ENCODE measurements at places on chromosomes 1 and 21.
A peak's percentile ranks its signal among the peaks of the same experiment; 100 is the strongest.

DNA sequence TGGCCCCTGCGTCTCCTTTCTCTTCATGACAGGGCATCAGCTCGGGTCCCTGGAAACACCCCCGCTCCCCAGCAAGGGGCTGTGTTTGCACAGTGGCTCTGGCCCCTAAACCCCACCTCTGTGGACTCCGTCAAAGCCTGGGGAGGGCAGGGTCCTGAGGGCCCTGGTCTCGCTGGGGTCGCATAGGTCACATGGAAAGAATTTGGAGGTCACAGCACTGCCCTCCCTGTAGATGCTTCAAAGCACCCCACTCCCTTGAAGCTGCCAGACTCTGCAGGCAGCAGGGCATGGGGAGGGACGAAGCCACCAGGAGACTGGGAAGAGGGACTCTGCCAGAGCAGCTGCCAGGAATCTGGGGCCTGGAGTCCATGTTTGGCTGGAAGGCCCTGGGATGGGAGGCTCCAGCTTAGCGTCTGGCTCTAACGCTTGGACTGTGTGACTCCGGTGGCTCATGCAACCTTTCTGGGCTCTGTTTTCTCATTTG, 36.6 kb upstream of the ECE1 start:
- no peak for DNase-seq

DNA sequence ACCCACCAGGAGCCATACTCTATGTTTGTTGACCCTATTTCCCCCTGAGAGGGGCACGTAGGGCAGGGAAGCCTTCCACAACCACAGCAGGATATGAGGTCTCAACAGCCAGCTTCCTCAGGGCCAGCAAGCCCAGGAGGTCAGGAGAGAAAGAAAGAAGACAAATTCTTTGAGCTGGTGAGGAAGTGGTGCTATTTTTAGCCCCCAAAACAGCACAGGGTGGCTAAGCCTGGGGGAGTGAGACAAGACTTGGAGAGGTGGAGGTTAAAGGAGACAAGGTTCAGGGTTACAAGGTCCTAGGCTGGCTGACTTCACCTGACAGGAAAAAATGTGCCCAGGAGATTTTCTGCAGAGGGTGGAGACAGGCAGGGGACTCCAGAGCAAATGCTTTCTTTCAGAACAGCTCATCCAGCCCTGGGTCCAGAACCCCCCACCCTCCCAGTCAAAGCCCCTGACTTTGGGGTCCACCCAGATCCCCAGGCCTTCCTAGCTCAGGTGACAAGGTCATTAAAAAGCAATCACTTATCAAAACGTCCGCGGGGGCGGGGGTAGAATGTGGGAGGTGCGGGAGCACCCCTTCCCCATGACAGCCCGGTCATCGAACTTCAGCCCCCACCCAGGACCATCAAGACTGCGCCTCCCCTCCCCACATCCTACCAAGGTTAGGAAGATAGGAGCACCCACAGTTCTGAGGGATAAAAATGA, 1.3 kb downstream of the SV2A start:
- DNase-seq, result no peak

- DNase-seq, result no peak
Measured at GRCh38 chr1:22341791-22342605, 109.7 kb upstream of the ZBTB40 start.

GRCh38 chr1:233794863-233795262, 109.6 kb upstream of the SLC35F3 start:
- no peak for DNase-seq

- no peak for DNase-seq
Measured at GRCh38 chr21:29164323-29164942, 34.0 kb downstream of the MAP3K7CL start.

DNA sequence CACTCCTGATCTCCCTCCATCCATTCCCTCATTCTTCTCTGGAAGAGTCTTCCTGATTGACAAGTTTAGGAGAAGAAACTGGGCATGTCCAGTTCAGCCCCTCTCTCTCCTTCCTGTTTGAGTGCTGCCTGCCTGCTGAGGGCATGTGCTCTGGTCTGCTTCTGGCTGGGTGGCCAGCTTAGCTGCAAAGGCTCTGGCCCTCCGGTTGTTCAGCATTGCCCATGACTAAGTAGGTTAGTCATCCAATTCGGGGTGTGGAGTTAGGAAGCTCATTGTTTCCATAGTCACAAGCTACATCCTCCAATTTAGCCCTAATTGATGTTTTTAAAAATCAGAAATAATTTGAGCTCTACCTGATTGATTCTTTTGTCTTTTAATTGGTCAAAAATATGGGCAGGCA, 25.6 kb upstream of the PLA2G2E start:
- DNase-seq, result no peak

DNA sequence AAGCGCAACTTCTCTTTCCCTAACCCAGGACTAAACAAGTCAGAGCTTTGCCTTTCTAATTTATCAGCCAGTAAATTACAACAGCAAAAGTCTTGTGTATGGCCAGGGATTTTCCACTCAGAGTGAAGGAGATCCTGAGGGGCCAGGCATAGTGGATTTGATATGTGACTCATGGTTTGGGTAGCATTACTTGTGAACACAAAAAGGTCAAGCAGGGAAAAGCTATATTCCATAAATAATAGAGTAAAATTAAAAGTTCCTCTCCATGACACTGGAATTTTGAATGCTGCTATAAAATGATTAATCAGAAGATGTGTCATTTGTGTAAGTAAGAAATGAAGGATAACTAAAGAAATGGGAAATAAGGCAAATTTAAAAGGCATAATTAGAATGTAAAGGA, 284.8 kb downstream of the HLX start:
- DNase-seq, result no peak

DNA sequence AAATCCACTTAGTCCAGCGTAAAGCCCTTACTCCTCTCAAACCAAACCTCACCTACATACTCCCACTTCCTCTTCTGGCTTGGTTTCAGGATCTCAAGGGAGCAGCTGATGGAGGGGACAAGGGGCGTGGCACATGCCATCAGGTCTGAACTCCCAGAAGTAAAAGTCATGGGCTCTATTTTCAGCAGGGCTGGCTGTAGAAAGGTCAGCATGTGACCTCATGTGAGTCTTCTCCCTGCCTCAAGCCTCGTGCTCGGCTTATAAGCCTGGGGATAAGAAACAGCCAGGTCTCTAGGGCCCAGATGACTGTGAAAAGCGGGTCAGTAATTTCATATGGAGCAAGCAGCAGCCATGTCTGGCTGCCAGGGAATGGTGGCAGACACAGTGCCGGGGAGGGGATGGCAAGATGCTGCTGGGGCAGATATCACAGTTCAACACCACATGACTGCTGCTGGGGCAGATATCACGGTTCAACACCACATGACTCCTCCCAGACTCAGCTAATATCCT, 227.9 kb downstream of the KCNH1 start:
- DNase-seq, result no peak

DNA sequence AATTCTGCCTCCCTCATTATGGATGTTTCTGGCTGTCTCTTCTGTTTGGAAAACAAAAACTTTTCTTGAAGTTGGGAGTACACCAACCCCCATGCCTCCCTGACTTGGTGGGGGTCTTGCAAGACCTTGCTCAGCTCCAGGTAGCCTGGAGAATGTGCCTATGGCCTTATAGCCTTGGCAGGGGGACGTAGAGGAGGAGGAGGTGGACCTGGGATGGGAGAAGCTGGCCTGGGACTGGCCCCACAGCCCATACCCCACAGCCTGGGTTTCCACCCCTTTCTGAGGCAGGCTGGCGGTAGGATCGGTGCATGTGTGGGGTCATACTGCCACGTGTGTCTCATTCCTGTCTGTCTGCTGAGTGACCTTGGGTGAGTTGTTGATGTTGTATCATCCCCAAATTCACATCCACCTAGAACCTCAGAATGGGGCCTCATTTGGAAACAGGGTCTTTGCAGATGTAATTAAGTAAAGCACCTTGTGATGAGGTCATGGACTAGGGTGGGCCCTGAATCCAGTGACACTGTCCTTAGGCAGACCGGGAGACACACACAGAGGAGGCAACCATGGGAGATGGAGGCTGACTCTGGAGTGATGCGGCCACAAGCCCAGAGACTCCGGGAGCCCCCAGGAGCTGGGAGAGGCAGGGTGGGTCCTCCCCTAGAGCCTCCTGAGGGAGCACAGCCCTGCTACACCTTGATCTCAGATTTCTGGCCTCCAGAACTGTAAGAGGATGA, 18.5 kb downstream of the OBSCN start:
- DNase-seq, result no peak

DNA sequence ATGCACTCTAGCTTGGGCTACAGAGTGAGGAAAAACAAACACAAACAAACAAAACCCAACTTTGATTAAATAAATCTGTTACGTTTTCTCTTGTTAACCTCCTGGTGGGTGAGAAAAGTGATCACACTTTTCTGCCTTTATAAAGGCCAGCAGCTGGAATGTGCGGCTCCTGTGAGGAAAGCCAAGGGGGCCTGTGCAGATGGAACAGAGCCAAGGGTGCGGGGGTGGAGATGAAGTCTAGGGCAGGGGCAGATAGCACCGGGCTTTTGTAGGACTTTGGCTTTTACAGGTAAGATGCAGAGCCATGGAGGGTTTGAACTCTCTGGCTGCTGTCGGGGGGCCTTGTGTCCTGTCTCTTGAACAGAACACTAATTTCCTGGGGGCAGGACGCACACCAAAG, 40.7 kb upstream of the GPR37L1 start:
- no peak for DNase-seq

DNA sequence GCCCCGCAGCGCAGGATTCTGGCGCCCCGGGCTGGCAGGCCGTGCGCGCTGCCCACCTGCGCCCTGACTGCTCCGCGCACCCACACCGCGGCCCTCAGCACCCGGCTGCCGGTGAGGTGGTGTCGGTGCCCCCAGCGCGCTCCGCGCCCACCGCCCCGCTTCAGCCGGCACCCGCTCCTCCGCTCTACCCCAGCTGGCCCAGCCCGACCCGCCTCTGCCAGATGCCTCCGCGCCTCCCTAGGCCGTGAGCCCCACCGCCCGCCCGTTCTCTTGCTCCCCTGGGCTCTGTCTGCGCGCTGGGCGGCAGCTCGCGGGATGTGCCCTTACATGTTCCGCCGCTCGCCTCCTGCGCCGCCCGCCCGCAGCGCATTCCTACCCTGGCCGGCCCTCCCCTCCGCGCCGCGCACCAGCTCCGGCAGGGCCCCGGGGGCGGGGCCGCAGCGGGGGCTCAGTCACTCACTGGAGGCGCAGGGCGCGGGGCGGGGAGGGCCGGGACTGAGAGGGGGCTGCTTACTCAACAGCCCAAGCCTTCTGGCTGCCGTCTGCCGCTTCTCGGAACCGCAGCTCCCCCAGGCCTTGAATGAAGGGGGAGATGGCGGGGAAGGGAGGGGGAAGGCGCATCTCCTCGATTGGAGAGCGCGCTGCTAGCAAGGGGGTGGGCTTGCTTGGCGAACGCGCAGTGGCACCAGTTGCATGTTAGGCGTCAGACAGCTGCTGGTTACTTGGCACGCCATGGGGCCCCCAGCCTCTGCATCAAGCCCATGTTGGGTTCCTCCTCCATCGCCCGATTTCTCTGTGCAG, at the start of gene PHLDA3:
TSS of gene PHLDA3 (minus strand) at position 345 of the 801 bp plus-strand sequence. CDS start 402 bp downstream, outside the sequence.
- DNase-seq, result peak; percentile 38

DNA sequence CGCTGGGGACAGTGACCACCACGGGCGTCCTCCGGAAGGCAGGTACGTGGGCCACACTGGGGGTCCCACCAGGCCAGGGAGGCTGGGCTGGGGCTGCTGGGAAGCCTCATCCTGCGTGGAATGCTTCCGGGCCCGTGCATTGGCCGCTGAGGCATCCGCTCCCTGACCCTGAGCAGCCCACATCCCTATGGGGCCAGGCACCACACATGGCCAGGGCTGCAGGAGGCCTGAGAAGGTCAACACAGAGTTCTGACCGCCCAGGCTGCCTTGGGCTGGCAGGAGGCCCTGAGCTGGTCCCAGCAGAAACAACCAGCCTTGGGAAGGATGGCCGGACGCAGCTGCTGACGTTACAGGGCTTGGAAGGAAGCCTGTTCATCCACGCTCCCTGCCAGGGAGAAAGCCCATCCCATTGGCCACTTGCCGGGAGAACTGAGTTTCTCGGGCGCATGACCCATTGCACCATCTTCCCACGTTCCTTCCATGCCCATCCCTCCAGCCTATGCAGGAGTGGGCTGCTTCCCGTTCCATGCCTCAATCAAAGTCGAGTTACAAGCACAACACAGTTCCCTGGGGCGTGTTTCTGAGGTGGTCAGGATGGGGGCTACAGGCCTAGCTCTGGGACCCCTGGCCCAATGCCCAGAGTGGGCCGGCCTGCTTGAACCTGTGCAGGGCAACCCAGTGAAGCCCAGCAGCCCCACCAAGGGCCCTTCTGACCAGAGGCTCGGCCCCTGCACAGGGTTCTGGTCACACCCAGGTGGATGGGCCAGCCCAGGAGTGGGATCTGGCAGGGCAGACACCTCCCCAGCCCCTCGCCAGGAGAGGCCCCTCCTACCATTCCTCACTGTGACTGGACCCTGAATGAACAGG, 31.7 kb downstream of the TRIM11 start:
- DNase-seq, result no peak

DNA sequence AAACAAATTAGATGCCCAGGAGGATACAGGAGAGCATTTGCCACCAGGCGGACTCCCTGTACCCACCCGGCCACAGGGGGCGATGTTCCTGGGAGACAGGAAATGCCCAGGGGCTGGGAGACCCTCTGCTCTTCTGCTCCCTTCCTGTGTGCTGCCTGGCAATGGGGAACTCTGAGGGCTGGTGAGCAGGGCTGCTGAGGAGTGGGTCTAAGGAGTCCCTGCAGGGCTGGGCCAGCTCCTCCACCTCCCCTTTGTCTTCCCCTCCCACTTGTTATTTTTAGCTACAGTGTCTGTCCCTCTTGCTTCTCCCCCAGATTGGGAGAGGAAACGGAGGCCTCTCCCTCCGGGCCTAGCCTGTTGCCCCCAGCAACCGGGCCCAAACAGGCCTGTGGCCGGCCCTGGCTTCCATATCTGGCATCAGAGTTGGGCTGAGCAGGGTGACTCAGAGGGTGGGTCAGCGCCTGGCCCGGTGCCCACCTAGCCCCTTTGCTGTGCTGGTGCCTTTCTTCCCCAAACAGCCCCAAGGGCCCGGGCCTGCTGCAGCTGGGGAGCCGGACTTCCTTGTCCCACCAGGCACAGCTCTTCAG, 11.6 kb downstream of the LMNA start:
- no peak for DNase-seq

DNA sequence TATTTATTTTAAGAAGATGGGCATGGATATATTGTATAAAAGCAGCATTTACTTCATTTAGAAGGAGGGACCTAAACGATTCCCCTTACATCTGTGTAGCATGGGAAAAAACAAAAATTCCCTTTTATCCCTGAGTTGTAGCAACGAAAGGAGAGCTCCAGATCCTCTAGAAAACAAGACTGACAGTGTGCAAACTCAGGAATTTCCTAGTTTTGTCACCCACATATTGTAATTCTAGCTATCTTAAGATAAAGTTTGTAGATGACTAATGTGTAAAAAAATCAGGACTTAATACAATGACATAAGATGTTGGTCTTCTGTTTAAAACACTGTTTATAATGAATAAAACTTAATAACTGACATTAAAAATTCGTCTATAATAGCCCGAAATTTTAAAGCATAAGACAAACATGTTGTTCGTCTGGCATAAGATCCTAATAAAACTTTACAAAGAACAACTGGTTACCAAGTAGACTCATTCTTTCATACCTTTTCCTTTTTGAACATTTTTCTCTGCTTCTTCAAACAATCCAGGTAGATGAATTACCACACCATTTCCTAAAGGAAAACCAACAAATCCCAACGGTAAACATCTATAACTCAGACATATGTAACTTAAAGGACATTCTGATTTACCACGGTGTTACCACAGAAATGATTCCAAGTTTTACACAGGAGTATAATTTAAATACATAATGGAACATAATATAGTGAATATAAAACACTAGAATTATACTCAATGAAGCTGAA, 15.2 kb downstream of the ADSS2 start:
- DNase-seq, result no peak

All from stimulated activated CD4-positive, alpha-beta T cell treated with anti-CD3 and anti-CD28 coated beads, Interleukin-2, amount 100 ng/mL, for 48 hours (primary cell).